IPS DF 19.7 (cell line): ENCODE measurements at places on chromosomes 5 and 9.

DNA sequence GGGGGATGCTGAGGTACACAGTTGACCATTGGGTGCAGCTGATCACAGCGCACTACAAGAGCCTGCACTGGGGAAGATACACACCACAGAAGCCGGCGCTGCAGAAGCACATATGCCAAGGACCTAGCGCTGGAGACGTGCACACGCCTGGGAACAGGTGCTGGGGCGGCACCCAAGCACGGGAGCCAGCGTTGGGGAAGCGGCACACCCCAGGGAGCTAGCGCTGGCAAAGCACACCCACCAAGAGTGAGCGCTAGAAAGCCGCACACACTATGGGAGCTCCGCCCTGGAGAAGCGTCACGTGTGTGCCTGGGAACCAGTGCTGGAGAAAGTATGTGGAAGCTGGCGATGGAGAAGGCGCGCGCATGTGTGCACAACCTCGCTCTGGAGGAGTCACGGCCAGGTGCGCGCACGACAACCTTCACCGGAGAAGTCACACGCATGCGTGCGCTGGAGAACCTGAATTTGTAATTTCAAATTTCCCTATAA lies 4.5 kb downstream of the FANCC start:
- DNase-seq = no peak

GRCh38 chr5:101782352-101783103 lies 513.6 kb downstream of the SLCO4C1 start:
- DNase-seq = no peak

DNA sequence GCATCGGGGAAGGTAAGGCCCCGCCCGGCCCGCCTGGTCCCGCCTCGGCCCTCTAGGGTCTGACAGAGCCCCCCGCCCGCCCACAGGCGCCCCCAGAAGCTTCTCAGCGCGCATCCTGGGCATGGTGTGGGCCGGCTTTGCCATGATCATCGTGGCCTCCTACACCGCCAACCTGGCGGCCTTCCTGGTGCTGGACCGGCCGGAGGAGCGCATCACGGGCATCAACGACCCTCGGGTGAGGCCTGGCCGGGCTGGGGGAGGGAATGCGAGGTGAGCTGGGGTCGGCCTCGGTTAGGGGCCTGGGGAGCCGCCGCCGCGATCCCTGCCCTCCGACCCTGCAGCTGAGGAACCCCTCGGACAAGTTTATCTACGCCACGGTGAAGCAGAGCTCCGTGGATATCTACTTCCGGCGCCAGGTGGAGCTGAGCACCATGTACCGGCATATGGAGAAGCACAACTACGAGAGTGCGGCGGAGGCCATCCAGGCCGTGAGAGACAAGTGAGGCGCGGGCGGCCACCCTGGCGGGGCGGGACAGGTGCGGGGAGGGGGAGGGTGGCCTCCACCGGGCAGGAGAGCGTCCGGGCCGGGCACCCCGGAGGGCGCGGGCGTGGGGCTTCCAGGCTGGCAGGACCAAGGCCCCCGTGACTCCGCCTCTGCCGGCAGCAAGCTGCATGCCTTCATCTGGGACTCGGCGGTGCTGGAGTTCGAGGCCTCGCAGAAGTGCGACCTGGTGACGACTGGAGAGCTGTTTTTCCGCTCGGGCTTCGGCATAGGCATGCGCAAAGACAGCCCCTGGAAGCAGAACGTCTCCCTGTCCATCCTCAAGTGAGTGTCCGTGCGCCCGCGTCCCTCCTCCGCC lies 7.1 kb downstream of the LRRC26 start:
- DNase-seq = no peak

- no peak for DNase-seq
Measured at GRCh38 chr5:149358868-149359495, 1.1 kb downstream of the PCYOX1L start.

GRCh38 chr5:32405507-32405906 lies 39.0 kb downstream of the ZFR start:
- no peak for DNase-seq
